ENCODE measurements at places on chromosomes 2 and 18.

- DNase-seq: no peak
Measured at GRCh38 chr2:116874021-116874420, 940.5 kb upstream of the DDX18 start.

DNA sequence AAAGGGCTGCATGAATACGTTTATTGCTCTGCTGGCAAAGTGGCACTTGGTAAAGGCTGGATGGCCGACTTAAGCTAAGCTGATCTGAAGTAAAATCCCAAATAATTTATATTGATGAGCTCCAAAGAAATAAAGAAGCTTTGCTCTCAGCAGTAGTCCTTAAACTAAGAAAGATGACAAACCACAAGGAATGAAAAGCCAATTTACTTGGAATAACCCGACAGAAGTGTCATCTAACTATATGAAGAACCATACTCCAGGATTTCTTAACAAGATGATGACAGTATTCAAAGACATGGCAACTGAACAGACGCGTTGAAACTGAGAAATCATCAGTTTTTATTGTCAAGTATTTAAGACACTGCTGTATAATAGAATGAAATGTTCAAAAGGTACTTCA, 294.1 kb downstream of the PDE11A start:
- no peak for DNase-seq

DNA sequence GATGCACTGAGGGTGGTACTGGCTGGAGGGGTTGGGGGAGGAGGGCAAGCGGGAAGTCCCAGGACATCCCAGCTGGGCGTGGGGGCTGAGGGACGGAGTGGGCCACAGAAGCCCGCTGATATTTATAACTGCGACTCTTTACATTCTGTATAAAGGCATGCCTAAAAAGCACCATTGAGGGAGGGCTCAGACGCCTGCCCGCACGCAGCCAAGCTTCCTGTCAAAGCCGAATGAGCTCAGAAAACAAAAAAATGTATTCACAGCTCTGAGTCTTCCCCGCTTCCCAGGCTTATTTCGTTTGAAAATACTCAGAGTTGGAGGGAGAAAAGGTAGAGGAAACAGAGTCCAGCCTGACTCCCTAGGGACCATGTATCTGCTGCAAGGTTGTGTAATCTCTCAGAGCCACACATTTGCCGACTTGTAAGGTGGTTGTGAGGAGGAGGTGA, 170.1 kb upstream of the HAAO start:
- no peak for DNase-seq

DNA sequence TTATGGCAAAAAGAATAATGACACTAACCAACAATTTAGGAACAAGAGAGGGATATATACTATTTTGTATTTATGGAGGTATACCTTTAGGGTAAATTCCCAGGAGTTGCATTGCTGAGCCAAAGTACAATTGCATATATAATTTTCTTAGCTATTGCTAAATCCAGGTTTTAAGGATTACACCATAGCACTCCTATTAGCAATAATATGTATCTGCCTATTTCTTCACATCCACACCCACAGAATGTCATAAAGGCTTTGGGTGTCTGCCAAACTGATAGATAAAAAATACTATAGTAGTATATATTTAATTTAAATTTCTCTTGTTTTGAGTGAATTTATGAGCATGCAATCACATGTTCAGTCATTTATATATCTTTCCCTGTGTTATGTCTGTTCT, 11.5 kb upstream of the SERPINB13 start:
- no peak for DNase-seq

DNA sequence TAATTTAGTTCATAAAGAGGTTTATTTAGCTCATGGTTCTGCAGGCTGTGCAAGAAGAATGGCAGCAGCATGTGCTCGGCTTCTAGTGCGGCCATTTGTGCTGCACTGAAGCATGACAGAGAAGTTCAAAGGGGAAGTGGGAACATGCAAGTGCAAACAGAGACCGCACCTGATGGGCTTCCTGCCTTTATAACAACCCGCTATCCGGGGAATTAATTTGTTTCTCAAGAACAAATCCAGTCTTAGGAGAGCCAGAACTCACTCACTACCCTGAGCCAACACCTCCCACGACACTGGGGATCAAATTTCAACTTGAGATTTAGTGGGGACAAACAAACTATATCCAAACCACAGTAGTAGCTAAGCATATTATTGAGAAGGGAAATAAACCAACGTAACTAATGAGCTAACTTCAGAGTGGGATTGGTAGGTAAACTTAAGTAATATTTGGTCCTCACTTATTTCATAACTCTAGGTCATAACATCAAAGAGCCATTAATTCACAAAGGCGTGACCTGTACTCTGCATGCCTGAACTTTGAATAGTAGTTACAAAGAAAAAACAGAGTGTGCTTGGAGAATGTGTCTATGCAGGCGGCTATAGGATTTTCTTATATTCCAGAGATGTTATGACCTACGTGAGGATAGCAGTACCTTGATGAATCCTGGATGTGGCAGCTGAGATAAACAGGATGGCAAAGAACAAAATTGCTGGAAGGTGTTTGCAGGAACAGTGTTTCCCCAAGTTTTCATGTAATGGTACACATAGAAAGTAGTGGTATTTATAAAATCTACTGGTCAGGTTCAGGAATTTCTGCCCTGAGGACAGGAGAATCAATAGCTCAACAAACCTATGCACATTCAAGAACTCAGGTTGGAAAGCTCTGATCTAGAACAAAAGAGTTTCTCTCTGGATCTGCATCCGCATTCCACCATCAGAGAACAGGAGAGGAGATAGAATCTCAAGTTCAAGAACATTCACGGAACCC, 845.9 kb upstream of the ID2 start:
- no peak for DNase-seq

- no peak for DNase-seq
Measured at GRCh38 chr18:62809900-62810299, 94.6 kb downstream of the PHLPP1 start.

- peak; percentile 52 for DNase-seq
Measured at GRCh38 chr18:23871410-23871809, 143.1 kb upstream of the TTC39C start.

DNA sequence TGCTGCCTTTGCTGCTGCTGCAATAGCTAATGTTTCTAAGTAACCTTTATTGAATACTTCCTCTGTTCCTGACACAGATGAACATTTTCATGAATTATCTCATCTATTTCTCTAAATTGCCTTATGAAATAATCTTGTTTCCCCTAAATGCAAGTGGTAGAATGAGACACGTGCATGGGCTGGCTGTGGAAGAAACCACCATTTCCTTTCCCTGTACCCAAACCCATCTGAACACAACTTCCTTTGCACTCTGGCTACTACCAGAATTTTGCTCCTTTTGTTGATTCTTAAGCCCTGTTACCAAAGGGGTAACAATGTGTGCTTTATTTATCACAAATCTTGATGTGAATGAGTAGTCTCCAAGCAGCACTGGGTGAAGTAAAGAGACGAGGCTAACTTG, 29.2 kb downstream of the AKAIN1 start:
- DNase-seq: no peak

GRCh38 chr2:52929412-52929811, 838.2 kb upstream of the CHAC2 start:
- DNase-seq: no peak

GRCh38 chr18:55001394-55002024, 42.2 kb upstream of the CCDC68 start:
- peak; percentile 54 for DNase-seq

DNA sequence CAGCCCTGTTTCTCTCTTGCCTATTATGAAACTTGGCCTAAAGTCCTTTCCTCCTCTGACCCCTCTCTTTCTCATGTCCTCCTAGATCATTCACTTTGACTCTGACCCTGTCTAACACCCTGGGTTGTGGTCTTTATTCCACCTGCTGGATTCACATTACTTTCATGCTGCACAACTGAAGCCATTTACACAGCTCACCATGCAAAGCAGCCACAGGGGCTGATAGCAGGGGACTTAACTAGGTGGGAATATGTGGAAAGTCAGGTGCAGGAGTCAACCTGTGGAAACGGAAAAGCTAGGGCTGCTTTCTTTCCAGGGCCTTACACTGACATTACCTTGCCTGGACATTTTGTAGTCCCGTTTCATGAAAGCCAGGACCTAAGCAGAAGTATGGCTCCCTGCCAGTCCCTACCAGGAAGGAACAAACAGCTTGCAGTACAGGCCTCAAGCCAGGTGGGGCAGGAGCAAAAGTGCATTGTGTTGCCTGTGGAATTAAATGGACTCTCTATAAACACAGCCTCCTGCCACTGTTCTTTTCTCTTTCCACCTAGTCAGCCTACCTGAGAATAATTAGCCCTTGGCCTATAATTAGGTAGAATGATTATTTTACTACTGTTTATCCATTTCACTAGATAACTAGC, 11.8 kb downstream of the MAPRE3 start:
- DNase-seq: peak; percentile 79

DNA sequence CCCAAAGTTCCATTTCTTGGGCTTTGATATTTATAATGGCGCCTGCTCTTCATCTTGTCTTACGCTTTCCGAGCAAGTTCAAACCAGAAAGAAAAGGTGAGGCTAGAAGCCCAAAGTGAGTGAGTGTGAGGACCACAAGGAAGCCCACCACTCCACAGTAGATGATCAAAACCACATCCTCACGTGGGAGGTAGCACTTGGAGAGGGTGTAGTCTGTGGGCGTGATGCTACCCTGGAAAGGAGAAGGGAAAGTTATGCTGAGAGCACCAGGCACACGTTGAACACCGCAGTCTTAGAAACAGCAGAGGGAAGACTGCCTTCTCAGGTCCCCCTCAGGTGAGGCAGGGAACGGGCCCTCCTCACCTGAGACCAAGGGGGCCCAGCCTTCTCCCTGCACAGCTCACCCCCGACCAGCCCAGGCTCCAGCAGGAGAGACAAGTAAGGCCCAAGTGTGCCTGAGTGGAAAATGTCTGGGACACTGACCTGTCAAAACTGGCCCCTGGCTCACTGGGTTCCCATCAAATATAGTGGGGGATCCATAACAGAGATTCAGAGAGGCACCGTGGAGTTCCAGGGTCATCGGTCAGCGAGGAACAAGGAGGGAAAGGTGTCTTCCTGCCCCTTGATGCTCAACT, 23.6 kb downstream of the MPPE1 start:
- DNase-seq: no peak

GRCh38 chr2:85291425-85292023, 36.3 kb downstream of the TGOLN2 start:
- DNase-seq: no peak

- no peak for DNase-seq
Measured at GRCh38 chr2:42569116-42569711, 782 bp downstream of the MTA3 start.

- DNase-seq: no peak
Measured at GRCh38 chr18:52963481-52963880, 623.5 kb downstream of the DCC start.

DNA sequence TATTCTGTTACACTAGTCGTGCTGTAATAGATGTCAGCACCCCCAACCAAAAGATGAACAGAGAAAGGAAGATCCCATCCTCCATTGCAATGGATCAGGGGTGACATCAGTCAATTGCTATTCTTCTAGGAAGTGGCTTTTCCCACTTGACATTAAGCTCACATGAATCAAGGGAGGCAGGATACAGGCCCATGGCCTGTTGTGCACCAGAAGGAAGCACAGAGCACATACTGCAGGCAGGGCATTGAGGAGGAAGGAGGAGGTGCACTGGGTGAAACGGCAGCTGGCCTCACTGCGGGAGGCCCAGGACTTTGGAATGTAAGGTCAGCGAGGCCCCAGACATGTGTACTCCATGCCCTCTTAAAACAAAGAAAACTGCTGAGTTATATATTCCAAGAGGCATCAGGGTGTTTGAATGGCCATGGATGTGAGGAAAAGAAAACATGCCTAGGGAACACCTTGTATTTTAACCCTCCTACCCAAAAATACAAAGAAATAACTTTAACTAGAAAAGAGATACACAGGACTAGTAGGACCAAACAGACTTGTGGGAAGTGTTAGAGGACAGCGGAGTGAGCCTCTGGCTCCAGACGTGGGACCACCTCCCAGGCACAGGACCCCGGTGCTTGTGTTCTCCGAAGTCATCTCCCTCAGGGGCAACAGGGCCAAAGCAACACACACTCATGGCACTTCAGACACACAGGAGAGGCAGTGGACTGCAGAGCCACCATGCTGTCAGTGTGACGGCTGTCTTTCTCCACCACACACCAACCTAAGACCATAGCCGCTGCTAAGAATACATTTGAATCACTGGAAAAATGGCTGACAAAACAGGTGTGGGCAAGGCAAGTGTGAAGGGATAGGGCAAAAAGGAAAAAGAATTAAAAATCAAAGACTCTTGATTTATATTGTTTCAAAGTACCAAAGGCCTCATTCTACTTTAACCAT, 51.4 kb upstream of the RIOK3 start:
- DNase-seq: peak; percentile 38

DNA sequence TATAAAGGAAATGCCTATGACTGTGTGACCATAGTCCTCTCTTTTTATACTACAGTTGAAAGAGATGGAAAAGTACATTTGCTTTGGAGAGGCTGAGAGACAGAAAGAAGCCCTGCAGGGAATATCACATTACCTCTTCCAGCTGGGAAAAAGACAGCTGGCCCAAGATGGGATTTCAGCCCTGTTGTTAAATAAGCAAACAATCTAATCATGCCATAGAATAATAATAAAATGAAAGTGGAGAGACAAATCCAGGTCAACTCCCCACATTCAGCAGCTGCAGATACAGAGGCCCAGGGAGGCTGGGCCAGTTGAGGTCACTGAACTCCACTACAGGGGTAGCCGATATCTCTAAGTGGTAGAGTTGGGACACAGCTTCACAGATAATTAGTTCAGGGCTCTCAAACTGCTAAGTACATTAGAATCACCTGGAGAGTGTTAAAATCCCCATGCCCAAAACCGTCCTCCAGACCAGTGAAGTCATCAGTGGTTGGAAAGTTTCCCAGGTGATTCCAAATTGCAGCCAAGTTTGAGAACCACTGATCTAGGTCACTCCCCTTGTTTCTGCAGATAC, 81.9 kb downstream of the MOGAT1 start:
- no peak for DNase-seq
